ENCODE measurements at places on chromosomes 7 and 10. TPM values are rescaled to one million over a fixed set of nuclear protein-coding genes. Genes with fewer than 3 reads are reported as not detected.

DNA sequence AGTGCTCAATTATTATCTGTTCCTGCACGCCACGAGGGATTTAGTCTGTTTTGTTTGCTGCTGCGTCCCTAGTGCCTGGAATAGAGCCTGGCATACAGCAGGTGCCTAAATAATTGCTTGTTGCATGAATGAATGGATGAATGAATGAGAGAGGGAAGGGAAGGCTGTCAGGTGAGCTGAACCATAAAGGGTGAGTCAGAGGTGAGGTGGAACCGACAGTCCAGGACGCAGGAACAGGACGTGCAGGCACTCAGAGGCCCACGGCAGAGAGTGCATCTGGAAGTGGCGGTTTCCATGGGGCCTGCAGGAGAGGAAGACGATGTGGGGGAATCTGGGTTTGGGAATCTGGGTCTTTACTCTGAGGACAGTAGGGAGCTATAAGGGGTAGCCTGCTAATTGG lies 17.7 kb upstream of the PPIF start:
- DNase-seq = no peak

DNA sequence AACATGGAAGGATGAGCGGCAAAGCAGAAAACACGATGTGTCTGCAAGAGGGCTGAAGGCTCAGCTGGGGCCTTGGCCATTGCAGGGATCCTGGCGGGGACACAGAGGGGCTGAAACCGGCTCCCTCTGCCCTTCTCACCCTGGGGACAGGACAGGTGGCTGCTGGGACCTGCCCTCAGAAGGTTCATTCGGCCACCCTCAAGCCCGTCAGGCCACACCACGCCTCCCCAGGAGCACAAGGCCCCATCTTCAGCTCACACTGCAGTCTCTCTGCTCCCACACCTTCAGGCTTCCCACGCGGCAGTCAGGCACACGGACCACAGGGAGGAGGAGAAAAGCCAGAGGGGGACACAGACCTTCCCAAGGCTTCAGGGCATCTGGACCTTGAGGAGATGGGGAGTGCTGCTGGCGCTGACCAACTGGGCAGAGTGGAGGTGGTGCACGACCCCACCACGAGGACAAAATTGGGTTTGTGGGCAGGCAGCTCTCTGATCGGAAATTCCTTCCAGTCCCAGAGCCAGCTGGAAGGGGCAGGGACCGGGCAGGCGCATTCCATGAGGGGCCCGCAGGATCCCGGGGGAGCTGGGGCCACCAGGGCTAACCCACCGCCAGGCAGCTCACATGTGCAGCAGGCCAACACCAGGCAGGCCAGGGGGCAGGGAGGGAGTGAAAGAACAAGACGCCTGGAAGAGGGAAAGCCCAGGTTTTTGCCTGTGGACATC lies 104.0 kb downstream of the MAD1L1 start:
- no peak for DNase-seq

- DNase-seq = no peak
Measured at GRCh38 chr10:29595636-29596225, 39.0 kb downstream of the SVIL start.

- DNase-seq = no peak
Measured at GRCh38 chr10:83917537-83918506, 221.5 kb upstream of the GHITM start.

GRCh38 chr10:124117833-124118232 lies 24.4 kb upstream of the CHST15 start:
- no peak for DNase-seq

- peak; percentile 76 for DNase-seq
Measured at GRCh38 chr7:34190299-34190698, 285.0 kb downstream of the BMPER start.

DNA sequence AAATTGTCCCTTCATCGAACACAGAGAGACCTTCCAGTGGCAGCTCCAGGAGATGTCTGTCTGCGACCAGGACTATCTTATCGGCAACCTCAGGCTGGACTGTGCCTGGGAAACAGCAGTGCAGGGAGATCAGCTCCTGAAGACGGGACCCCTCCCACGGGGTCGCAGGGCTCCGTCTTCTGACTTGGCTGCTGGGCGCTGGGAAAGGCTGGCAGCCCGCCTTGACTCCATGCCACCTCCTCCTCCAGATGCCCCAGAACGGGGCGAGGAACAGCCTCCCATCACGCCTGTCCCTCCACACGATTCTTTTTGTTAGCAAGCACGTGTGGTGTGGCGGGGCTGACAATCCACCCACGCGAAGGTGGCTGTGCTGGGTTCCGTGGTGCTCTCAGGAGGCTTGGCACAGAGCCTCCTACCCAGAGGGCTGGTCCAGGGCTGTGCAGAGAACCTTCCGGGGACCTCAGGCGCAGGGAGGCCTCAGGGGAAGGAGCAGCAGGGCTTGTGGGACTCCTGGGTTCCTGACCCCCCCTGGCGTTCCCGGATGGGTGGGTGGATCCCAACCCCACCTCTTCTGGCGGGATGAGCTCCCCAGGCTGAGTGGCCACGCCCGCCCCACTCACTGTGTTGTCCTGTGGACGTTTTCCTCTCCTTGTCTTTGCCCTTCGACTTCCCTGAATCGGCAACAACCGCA lies 47.6 kb upstream of the NKX6-2 start:
- peak; percentile 44 for DNase-seq

- peak; percentile 38 for DNase-seq
Measured at GRCh38 chr10:132681858-132682755, 103.8 kb downstream of the NKX6-2 start.

DNA sequence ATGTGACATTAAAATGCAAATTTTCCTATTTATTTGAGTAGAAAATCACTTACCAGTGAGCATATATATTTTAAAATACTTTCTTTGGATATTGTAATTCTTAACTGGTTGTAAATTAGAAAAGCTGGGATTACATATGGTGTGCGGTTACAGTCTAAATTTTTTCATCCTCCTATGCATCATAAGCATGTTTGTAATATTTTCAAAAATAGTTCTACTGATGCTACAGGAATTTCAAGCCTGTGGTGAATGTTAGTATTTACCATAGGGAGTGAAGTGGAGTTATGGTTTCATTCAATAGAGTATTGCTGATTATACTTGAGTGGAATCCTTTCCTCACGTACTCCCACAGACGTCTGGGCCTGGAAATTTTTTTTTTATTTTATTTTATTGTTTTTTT lies 34.6 kb upstream of the ST7 start:
- no peak for DNase-seq

DNA sequence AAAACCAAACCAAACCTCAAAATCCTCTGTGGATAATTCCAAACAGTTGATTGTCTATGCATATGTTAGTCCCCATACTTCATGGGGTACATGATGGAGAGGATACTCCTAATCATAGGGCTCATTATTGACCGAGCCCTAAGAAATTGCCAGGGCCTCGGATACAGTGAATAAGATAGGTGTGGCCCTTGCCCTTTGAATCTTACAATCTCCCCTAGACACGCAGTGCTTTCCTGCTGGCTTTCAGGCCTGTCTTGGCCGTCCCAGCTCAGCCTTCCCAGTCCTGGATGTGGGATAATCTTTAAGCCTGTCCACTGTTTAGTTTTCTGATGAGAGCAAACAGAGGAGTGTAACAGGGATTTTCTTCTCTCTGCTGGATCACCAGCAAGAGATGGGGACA lies 161.8 kb downstream of the TMEM178B start:
- DNase-seq = no peak

DNA sequence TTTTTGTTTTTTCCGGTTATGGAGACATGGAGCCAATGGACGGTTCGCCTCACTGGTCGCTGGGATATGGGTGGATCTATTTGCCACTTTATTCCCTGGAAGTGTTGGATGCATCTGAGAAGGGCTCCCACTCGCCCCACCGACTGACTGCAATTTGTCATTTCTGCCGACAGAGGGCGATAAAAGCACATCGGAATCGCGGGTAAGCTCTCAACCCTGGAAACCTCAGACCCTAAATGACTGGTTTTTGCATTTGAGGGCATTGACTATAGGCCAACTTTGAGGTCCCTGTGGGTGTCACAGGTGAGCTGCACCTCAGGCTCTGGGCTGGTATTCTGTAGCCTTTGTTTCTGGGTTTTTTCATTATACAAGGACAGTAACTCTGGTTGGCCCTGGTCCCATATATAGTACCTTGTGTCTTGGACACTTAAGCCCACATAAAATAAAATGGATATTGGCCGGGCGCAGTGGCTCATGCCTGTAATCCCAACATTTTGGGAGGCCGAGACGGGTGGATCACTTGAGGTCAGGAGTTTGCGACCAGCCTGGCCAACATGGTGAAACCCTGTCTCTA lies 11.9 kb upstream of the OPALIN start:
- DNase-seq = no peak

- DNase-seq = no peak
Measured at GRCh38 chr7:28904578-28905048, 53.5 kb downstream of the TRIL start.

DNA sequence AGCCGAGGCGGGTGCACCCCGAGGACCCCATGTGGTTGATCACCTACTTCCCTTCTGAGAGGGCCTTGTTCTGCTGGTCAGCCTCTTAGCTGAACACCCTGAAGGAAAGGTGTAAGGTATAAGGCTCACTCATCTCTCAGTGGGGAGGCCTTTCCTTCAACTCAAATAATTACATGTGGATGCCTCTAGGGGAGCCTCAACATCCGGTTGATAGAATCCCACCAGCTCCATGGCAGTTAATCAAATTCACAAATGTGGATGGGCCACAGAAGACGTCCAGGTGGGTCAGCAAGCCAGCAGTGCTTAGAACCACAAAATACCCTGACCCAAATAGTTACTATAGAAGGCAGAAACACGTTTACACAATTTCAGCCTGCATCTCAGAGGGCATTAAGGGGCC lies 37.7 kb upstream of the ZNF32 start:
- DNase-seq = no peak

DNA sequence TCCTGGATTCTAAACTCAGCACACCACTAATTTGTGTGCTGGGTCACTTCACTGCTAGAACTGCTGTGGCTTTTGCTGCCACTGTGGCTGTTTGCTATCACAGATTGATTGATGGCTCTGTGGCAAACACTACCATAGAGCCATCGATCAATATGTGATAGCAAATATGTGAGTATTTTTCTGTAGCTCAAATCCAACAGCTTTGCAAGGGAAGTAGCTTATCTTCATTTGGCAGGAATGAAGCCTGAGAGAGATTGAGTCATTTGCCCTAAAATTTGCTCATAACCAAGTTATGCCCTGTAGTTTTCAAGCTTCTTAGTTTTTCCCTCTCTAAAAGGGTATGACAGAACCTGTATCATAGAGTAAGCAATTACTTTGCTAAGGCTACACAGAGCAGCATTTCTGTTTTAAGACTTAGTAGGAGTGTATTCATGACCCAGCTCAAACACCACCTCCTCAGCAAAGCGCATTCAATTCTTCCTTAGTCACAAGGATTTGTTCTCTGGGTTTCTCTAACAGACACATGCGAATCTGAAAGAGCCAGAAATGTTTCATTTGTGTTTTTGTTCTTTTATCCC lies 43.1 kb downstream of the MINPP1 start:
- DNase-seq = no peak

- no peak for DNase-seq
Measured at GRCh38 chr10:59273445-59273844, 88.9 kb downstream of the FAM13C start.

- no peak for DNase-seq
Measured at GRCh38 chr7:53350241-53350640, 314.8 kb downstream of the POM121L12 start.

DNA sequence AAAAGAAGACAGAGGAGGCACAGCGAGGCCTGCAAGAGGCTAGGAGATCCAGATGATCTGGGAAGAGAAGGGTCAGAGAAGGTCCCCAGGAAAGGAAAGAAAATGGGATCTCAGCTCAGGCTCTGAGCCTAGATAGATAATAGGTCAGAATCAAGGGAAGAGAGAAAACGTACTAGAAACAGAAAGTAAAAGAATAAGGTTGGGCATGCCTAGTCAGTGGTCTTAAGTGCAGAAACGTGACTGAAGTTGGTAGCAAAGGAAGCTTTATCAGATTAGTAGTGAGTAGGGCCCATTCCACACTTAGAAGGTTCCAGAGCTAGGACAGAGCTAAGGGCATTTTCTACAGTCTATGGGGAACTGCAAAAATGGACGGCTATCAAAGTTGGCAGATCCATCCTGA lies 84.8 kb upstream of the ASAH2 start:
- DNase-seq = no peak

- DNase-seq = no peak
Measured at GRCh38 chr10:91799612-91799975, 1.4 kb downstream of the TNKS2 start.

DNA sequence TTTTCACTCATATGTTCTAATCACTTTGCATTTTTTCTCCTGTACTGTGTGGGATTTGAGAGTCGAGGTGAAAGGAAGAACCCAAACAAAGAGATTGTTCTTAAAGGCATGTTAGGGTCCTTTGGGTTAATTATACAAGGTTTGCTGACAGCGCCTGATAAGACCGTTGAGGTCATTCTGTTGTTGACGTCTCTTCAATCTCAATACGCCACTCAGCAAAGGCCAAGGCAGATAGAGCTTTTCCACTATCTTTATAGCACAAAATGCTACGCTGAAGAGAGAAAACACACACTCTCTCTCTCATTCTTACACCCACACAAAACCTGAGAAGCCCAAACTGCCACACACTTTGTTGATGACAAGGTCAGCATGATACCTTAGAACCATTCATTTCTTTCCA lies 228.7 kb downstream of the CNTNAP2 start:
- no peak for DNase-seq

- DNase-seq = no peak
Measured at GRCh38 chr7:114087653-114088469, 169.1 kb upstream of the PPP1R3A start.

GRCh38 chr7:101466871-101467270 lies 104.2 kb downstream of the COL26A1 start:
- no peak for DNase-seq

DNA sequence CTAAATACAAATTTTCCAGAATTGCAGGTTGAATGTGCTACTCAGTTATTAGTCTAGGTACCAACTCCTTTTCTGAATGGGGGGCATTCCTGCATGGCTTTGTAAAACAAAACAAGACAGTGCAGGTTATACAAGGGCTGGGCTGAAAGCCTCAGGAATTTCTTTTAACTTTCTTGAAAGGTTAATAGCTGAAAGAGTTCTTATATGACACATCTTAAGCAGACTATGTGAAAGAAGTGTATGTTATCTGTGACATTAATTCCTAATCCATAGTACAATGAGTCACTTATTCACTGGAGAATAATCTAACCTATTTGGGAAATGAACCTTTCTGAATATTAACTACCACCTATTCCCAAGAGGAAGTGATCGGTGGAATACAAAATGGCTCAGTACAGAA lies 115.6 kb upstream of the FAM133B start:
- no peak for DNase-seq

Gene ELAPOR2
- 8.9 TPM for total RNA-seq

Gene EPDR1
- total RNA-seq = 38.7 TPM

Gene GJD4
- total RNA-seq = not detected

Gene NPSR1
- not detected for total RNA-seq

Gene ASB10
- 17.3 TPM for total RNA-seq

Gene SPDYE1
- 0.13 TPM for total RNA-seq

Gene ANKRD61
- total RNA-seq = not detected

Gene PLEKHS1
- not detected for total RNA-seq

Gene AKR1C4
- not detected for total RNA-seq

Gene PLCE1
- total RNA-seq = 51.5 TPM

Gene HNRNPH3
- 110 TPM for total RNA-seq

Gene KCNIP2
- total RNA-seq = 14.9 TPM

Gene NPFFR1
- not detected for total RNA-seq
